ENCODE measurements at places on chromosomes 7 and 10. TPM values are rescaled to one million over a fixed set of nuclear protein-coding genes. Genes with fewer than 3 reads are reported as not detected.

Gene CCDC172
- not detected for total RNA-seq

Gene ANKRD30A
- total RNA-seq: not detected

Gene ZKSCAN1
- total RNA-seq: 48.2 TPM

Gene ZNF488
- total RNA-seq: 1.2 TPM

Gene NPY4R2
- not detected for total RNA-seq

Gene BTBD16
- total RNA-seq: 0.27 TPM

Measured in muscle of leg (tissue), 16 donors.